OCI-M1 (cell line): ENCODE measurements at places on chromosomes 6 and 20.

GRCh38 chr6:53628354-53629119 is 37.0 kb downstream of the KLHL31 start:
- no peak for DNase-seq

DNA sequence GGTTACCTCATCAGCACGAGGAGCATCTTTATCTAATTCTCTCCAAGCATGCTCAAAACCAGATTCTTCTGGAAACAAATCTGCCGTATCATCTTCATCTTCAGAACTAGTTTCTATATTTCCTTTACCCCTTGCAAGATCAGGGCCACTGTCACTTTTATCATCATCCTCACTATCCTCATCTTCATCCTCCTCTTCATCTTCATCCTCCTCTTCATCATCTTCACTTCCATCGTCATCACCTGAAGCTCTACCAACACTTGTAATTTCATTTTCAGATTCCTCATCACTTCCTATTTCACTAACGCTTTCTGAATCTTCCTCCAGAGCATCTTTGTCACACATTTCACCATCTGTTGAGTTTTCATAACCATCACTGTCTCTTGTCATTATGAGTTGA is 8.9 kb downstream of the ESF1 start:
- DNase-seq = no peak

GRCh38 chr6:115999235-115999634 is 61.5 kb downstream of the FRK start:
- no peak for DNase-seq

DNA sequence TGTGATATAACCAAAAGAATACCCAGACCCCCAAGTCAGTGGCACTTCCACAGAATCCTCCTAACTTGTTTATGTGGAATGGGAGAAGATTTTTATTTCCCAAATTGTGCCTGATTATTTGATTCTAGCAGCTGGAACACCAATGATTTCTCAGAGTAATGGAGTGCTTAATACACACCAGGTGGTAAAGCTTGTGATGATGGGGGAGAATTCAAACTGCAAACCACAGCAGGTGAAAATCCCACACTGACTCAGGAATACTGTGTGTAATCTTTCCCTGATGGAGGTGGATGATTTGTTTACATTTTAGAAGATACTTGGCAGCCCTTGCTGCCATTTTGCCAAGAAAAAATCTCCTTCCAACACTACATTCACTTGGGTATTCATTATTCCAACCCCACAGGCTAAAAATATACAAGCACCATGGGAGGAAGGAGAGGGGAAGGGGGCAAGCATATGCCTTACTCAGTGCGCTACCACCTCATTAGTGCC is 212.7 kb upstream of the PLN start:
- no peak for DNase-seq

- peak; percentile 81 for DNase-seq
Measured at GRCh38 chr6:149729824-149730223, 11.9 kb upstream of the LATS1 start.

GRCh38 chr6:5676701-5677100 is 330.0 kb downstream of the NRN1 start:
- DNase-seq = no peak
